Brain pericyte (primary cell): ENCODE measurements at places on chromosomes 4 and X.

DNA sequence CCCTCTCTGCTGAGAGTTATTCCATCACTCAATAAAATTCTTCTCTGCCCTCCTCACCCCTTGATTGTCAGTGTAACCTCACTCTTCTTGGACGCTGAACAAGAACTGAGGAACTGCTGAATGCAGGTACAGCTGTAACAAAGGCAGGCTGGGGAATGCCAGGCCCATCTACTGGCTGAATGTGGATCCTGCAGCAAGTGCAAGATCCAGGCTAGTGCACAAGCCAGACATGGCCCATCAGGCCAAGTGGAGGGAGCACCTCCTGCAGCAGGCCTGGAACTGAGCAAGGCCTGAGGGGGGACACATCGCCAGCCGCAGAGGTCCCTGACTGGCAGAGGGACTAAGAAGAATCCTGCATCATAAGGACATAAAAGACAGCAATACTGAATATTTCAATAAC lies 411.8 kb upstream of the PCDH10 start:
- DNase-seq, result no peak

DNA sequence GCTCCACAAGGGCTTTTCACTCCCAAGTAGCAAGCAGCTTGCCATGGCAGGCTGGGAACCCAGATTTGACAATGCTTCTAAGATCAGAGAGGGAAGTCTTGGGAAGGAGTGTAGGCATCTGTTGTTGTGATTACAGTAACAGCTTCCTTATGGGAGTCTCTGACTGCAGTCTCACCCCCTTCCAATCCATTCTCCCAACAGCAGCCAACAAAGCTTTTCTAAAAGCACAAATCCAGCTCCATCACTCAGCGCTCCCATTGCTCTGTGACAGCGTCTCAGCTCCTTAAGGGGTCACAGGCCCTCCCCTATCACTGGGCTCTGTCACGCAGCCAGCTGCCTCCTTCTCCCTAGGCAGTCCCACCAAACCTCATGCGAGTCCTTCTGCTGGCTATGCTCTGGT lies 7.1 kb downstream of the IGFBP7 start:
- DNase-seq, result no peak

DNA sequence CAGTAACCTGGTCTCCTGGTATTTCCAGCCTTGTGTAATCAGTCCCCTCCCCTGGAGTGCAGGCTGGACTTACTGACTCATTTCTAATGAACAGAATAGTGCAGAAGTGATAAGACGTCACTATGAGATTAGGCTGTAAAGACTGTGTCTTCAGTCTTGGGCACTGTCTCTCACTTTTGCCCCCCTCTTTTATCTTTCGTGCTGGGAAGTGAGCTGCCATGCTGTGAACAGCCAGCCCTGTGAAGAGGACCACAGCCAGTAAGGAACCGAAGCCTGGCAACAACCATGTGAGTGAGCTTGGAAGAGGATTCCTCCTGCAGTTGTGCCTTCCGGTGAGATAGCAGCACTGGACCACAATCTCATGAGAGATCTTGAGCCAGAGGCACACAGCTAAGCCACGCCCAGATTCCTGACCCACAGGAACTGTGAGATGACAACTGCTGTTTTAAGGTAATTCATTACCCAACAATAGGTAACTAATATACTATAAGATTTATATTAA lies 67.5 kb upstream of the GPR34 start:
- DNase-seq, result no peak

GRCh38 chr4:129788486-129788885 lies 692.5 kb downstream of the C4orf33 start:
- no peak for DNase-seq

DNA sequence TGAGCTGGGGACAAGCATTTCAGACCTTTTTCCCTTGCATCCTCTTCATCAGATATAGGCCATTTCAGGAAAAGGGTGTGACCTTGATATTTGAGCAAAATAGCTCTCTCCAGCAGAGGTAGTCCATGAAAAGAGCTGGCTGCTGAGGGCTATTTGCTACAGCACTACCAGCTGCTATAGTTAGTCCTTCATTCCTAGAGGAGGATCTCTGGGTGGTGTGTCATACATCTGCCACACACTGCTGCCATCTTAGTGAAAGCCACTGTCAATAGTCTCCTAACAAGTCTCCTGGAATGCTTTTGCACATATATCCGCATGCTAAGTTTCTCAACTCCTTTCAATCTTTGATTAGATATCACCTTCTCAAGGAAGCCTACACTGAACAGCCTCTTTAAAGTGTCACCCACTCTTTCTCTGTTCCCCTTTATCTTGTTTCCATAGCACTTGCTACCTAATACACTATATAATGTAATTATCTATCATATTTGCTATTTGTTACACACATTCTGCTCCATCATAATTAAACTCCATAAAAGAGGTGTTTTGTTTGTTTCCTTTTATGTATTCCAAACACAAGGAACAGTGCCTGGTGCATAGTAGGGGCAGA lies 131.9 kb downstream of the TBC1D19 start:
- DNase-seq, result no peak

DNA sequence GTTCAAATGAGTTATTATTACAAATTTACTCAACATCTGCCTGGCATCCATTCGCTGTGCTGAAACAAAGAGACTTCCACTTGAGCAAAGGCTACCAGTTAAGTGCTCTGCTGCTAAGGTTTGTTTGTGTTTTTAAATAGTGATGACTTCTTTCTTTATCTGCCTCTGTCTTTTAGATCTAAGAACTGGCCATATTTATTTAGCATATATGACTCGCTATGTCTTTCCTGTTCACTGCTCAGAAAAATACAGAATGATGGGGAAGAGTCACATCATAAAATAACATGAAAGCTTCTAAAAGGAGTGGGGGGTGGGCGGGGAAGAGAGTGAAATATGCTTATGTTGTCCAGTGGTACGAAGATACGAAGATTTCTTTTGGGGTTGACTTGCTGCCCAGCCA lies 322.2 kb downstream of the GPAT3 start:
- DNase-seq, result no peak

DNA sequence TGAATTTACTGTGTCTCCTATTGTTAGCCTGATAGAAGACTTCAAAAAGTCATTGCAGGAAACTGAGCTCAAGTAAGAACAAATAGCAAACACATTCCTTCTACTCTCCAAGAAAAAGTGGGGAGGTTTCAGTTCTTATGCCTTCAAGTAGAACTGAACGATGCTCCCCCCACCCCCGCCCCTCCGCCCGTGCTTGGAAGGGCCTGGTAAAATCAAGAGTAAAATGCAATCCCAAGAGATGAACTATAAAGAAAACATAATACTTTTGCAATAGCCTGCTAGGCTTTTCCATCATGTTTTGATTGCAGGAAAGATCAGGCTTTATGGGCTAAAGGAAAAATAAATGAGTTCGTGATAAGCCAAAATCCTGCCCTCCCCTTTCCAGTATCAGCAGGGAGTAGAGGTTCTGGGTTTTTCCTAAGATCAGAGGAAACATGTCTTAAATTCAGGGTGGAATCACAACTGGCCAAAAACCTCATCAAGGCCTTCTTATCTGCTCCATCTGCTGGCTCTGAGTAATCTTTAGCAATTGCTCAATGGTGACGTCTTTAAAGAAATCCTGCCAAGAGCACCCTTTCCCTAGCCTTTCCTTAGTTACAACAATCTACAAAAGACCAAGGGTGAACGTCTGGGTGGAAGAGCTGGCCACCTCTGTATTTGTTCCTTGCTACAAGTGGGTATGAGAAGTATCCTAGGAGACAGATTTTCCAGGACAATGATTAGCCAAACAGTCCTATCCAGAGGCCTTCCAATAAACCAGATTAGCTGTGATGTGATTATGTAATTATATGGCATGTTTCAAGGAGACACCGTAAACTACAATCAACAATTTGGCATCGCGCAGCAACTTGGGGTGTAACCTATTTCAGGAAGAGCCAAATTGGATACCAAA lies 66.3 kb upstream of the FAM9C start:
- no peak for DNase-seq

DNA sequence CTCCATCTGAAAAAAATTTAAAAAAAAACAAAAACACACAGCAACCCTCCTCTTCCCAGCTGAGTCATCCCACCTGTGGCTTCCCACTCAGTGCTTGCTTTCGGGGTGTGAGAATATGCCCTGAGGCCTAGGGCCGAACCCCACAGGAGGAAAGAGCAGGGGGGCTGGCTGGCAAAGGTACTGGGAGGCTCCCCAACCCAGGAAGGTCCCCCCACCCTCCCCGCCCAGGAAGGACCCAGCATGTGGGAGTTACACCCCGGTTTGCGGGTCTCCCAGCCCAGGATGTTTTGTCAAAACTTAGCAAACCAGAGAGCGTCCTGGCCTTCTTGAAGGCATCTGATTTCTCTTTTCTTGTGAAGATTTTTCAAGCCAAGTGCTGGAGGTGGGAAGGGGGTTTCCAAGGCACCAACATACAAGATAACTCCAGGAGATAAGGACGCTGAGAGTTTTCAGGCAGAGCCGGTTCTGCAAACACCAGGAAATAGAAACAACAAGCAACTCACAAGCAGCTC lies 25.7 kb upstream of the CSF2RA start:
- no peak for DNase-seq

DNA sequence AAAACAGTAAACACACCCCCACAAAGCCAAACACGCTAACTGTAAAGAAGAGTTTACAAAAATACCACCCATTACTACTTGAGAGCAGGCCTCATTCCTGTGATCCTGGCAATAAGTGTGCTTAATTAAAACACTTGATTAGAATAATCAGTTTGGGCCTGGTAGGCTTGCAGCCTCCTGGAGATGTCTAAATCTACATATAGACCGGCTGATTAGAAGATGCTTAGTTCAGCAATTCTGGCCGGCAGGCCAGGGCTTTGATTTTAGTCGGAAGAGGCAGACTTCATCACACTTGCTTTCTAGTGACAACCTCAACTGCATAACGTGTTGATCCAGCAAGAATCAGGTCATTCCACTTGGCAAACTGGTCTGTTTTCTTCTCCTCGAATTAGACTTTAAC lies 114.0 kb downstream of the DCTD start:
- no peak for DNase-seq

GRCh38 chr4:37740546-37740945 lies 54.4 kb upstream of the RELL1 start:
- DNase-seq, result no peak

GRCh38 chr4:20305976-20306375 lies 54.3 kb downstream of the SLIT2 start:
- no peak for DNase-seq

DNA sequence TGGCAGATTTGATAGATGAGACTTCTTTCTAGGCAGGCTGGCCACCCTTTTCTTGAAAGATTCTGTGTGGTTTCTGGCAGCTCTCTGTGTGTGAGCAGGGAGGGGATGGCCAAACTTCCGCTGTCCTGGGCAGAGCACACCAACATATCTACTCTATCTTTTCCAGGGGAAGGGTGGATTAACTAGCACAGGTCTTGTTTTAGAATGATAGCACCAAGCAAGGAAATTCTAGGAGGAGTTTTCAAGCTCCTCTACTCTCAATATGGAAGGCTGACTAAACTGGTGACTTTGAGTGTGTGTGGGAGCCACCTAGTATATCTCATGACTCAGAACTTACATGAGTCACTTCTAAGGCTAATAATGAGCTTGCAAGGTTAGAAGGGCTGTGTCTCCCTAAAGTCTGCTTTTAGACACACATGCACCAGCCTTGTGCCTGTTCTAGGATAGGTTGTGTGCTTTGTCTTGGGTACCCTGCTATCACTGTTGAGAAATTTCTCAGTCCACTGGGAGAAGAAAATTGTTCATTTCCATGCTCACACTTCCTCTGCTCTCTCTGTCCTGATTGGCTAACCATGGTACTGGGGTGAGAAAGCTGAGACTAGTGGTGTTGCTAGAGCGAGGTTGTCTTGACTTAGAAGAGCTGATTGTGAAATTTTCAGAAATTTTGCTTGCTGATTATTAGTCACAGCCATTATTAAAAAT lies 72.9 kb downstream of the YIPF6 start:
- no peak for DNase-seq

- DNase-seq, result no peak
Observed at GRCh38 chr4:53011259-53011905, 149.3 kb downstream of the RASL11B start.

GRCh38 chr4:123412700-123413512 lies 16.3 kb downstream of the SPRY1 start:
- no peak for DNase-seq

GRCh38 chr4:25538430-25538829 lies 117.2 kb upstream of the SLC34A2 start:
- no peak for DNase-seq

- no peak for DNase-seq
Observed at GRCh38 chrX:40278340-40279090, 180.8 kb upstream of the BCOR start.

DNA sequence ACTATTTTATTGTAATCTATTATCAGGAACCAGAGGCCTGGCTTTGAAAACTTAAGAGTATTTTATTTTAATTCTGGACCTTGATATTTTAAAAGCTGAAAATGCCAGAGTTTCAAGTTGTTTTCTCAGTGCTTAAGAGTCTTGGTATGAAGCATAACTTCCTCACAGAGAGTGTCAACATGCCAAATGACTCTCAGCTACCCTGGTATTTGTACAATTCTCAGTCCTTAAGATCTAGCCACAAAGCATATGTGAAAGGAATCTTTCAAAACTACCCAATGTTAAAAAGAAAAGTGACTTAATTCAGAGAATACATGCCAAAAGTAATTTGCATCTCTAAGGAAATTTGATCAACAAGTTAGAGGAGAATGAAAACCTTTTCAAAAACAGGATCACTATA lies 171.9 kb downstream of the DKK2 start:
- peak; percentile 4 for DNase-seq

GRCh38 chr4:158860856-158861255 lies 92.0 kb downstream of the FNIP2 start:
- DNase-seq, result no peak

GRCh38 chrX:75131973-75132627 lies 24.0 kb downstream of the ABCB7 start:
- DNase-seq, result no peak

DNA sequence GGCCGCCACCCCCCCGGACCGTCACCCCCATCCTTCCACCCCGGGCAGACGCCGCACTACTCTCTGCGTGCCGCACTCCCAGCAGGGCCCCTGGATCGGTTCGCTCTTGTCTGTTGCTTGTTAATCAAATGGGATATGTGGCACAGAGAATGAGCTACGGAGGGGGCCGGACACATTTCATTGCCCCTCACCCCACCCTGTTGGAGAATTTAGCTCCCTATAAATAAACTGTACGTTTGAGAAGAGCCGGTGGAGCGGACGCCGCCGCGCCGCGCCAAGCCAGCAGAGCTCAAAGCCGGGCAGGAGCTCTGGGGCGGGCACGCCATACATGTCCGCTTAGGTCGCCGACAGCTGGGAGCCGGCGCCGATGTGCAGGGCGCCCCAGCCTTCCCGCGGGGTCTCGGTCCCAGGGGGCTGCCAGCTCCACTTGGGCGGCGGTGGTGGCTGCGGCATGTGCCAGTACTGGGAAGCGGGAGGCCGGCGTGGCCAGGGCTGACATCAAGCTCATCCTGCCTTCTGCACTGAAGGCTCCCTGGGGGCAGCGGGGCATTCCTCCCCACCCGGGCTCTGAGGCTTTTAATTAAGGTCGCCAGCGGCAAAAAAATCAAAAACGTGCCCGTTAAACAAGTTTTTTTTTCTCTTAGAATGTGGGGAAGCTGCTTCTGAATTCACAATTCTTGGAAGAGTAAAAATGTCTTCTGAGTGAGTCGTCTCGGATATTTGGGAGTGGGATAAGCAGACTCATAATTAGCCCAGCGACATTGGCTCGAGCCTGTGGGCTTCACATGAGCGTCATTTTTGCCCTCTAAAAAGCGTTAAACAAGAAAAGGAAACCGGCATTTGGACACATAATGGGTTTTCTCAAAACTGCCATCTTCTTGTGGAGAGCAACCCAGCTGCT lies 1.1 kb upstream of the PCDH19 start:
- no peak for DNase-seq
